ENCODE measurements at places on chromosomes 2 and 18. TPM values are rescaled to one million over a fixed set of nuclear protein-coding genes. Genes with fewer than 3 reads are reported as not detected.

- DNase-seq, result peak; percentile 4
Measured at GRCh38 chr2:120589771-120590608, 145.7 kb upstream of the GLI2 start.

GRCh38 chr2:241148239-241148638, 1.0 kb downstream of the PASK start:
- no peak for DNase-seq

- DNase-seq, result no peak
Measured at GRCh38 chr18:32803568-32803967, 30.7 kb upstream of the KLHL14 start.

DNA sequence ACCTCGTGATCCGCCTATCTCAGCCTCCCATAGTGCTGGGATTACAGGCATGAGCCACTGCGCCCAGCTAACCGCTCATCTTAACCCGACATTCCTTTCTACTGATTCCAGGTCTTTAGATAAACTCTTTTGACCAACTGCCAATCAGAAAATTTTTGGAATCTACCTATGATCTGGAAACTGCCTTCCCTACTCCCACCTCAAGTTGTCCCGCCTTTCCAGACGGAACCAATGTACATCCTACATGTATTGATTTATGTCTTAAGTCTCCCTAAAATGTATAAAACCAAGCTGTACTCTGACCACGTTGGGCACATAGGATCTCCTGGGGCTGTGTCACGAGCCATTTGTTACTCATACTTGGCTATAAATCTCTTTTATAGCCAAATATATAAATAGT, 3.2 kb upstream of the NEU2 start:
- DNase-seq, result peak; percentile 47

GRCh38 chr2:69798909-69799526, 30.4 kb upstream of the GMCL1 start:
- peak; percentile 81 for DNase-seq

GRCh38 chr2:160144280-160144990, 55.6 kb downstream of the ITGB6 start:
- no peak for DNase-seq

DNA sequence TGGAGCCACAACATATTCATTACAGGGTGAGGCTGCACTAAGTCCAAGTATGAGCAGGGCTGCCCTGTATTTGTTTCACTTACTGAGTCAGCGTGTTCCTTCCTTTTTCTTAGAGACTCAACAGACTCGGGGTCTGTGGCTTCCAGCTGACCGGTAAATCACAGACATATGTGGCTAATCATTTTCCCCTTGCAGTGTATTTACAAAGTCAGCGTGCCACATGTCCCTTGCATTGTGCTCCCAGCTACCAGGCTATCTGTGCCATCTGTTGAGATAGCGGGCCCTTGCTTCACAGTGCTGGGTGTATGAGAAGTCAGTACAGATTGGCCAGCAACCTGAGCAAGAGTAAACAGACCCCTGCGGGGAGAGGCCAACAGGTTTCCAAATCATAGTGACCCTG, 254.3 kb downstream of the LRRTM1 start:
- no peak for DNase-seq

DNA sequence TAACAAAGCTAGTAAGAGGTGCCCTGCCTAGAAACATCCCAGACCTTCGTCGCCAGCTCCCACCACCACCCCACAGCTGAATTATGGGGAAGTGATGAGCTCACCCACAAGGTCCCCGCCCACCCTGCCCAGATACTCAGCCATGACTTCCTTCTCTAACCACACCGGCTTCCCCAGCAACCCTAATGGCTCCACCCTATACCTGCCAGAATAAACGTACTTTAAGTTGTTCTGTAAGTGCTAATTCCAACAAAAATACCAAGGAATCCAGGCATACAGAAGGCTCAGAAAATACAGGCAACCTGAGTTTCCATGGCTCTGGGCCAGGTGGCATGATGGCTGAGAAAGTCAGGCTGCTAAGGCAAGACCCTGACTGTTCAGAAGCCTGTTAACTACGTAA, 39.1 kb downstream of the TMEM163 start:
- peak; percentile 22 for DNase-seq

DNA sequence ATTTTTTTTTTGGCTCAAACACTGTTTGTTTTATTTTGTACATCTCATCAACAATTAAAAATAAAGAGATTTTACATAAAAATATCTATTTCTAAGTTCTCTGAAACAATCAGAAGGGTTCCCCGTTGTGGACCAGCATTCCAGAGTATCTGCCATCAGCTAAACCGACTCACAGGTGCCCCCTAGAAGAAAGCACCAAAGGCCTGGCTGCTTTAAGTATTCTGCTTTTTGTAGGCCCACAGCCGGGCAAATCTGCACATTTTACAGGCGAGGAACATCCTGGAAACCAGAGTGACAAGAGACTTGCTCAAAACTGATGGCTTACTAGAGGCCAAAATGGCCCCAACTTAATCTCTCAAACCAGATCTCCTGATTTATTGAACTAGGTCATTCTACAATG, 82.2 kb upstream of the SETBP1 start:
- DNase-seq, result no peak

DNA sequence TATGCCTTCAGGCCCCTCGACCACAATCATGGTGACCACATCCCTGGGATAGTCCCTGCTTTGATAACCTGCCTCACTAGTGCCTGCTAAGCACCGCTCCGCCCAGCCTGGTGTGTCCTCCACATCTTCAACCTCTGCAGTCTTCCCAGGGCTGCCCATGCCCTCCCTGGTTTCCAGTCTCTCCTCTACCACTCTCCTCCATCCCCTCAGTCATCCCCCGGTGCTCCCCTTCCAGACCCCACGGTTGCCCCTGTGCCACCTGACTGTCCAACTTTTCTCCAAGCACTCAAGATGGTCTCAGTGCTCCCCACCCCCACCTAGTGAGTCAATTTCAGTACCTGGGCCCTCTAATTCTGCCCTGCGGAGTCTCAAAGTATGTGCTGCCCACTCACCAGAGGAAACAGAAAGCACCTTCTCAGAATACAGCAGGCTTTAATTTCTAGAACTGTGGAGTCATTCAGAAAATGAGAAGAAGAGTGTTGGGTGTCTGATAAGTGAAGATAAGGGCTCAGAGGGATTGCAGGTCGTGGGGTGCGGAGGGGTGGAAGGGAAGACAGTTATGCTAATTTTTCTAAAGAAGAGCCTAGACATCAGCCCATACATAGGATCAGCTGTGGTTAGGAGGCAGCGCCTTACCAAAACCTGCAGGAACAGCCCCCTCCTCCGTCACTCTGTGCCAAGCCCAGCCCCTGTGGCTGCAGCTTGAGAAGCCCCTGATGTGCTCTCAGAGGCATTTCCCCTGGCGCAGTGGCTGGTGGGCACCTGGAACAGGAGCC, 53.6 kb upstream of the CAB39 start:
- no peak for DNase-seq

- DNase-seq, result no peak
Measured at GRCh38 chr18:10370716-10371115, 83.7 kb upstream of the APCDD1 start.

- no peak for DNase-seq
Measured at GRCh38 chr2:213237251-213237650, 47.0 kb upstream of the SPAG16 start.

- DNase-seq, result no peak
Measured at GRCh38 chr2:151878655-151879563, 50.7 kb upstream of the ARL5A start.

- DNase-seq, result no peak
Measured at GRCh38 chr2:20560011-20560410, 90.9 kb downstream of the HS1BP3 start.

DNA sequence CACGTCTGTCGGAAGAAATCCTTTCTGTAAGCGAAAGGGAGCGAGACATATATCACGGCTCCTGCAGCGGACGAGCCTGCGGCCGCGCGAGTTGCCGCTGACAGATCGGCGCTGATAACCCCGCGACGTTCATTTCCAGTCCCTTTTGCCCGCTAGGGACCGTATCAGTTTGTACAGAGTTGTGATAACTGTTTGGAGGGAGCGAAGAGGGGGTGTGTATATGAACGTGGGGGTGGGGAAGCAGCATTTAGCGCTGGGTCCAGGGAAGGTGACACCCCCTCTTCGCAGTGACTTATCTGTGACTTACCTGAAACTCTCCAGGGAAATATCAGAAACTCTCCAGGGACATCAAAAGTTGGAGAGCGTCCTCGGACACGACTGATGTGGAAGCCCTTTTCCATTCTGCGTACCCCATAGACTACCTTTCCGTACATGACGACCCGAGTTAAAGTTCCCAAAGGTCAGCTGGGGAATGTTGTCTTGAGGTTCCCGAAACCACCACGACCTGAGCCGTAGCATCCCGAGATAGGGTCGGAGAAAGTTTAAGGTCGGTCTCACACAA, 948 bp upstream of the GATA6 start:
- DNase-seq, result peak; percentile 61

DNA sequence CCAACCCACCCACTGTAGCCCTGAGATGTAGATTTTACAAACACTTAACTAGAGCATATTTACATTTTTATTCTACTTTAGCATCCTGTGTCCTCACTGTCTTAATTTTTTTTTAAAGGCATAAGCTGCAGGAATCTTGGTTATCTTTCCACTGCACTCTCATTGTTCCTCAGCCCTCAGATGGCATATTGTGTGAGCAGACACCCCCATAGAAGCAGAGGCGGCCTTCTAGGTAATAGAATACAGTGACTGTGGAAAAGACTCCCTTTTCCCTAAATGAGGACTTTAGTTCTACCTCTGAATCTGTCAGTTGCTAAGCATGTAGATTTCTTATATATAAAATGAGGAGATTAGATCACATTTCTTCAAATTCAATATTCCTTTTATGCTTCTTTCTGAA, 543.5 kb upstream of the SPHKAP start:
- no peak for DNase-seq

DNA sequence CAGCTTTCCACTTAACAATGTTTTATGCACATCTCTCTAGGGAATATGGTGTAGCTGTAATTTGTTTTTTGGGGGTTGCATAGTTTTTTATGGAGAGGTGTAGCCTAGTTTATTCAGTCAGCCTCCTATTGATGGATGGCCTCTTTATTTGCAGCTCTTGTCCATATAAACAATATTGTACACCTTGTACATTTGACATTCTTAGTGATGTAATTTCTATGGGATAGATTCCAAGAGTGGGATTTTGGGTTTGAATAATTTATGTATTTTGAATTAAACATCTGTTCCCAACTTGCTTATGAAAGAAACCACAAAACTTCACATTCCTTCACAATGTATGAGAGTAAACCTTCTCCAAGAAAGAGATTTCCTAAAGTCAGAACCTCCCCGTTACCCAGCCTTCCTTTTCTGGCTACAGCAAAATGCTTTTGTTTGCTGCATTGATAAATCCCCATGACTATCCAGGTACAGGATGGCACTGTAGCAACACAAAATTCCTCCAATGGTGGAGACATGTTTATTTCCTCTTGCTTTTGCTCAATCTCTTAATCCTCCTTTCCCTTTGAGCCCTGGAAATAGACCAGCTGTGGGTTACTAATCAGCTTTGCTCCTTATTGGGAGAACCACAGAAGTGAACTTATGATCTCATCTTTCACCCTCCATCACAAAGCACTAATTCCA, 58.4 kb upstream of the GALR1 start:
- no peak for DNase-seq

DNA sequence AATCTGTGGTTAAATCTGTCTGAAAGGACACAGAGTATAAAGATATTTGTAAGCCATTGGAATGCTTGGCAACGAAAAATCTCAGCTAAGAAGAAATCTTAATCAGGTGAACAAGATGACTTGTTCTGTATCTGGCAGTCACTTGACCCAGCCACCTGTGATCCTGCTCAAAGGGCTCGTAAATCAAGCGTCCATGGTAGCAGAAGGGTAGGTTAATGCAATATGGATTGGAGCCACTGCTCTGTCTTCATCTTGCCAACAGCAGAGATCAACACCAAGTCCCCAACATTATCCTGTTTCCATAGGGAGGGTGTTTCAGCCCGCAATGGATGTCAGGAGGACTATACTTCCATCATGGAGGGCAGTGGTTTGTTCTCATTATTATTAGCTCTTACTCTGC, 378.4 kb downstream of the CDH7 start:
- DNase-seq, result no peak

DNA sequence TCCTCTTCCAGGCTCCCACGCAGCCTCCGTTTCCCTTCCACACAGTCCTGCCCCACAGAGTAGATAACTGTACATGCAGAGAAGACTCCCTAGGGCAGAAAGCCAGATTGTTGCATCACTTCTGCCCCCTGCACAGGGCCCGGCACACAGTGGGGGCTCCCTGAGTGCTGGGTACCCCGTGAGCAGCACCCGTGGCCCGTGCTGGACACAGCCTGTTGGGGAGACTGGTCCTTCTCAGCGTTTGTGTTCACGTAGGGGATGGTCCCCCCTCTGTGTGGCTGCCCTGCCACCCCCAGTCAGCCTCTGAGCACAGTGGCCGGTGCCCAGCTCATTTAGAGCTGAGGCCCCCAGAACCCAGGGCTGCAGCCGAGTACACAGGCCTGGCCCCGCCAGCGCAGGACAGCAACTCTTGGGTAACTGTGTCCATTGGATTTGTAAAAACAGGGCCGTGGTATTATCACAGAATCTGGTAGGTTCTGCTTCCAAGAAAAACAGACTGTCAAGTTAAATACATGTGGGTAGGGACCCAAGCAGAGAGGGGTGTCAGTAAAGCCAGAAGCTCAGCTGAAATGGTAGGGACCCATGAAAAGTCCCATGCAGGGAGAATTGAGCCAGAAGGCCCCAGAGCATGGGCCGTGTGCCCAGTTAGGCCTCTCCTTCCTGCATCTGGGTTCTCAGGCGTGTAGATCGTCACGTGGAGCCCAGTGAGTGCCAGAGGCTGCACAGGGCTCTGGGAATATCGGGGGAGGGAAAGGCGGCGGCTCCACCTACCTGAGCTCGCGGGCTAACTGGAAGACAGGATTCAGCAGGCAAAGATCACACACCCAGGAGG, 257.3 kb downstream of the ATAD2B start:
- DNase-seq, result peak; percentile 15

DNA sequence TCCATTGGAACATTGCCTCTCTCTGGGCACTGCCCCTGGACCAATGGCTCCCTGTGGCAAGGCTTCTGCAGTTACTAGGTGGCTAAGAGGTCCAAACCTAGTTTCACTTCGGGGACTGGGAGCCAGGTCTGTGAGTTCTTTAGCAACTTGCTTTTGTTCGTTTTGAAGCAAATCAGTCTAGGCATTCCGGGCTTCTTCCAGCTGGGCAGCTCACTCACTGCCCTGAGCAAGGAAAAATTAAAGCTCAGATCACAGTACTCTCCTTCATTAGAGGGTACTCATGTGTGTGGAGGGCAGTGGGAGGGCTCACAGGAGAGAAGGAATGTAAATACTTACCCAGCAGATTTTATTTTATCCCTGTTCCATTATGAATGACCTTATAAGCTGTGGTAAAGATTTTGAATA, 80.3 kb downstream of the SPP2 start:
- no peak for DNase-seq

Gene MPP4
- not detected for total RNA-seq

Gene ZC3H8
- 4.0 TPM for total RNA-seq

Gene POU3F3
- total RNA-seq, result not detected

Gene CYP27A1
- 2.4 TPM for total RNA-seq

Gene CSRNP3
- total RNA-seq, result 0.08 TPM

Gene CCDC178
- not detected for total RNA-seq

Gene M1AP
- not detected for total RNA-seq

Gene DUSP19
- 0.37 TPM for total RNA-seq

All from HT-29 (cell line).